ENCODE measurements at places on chromosomes 3 and 15.

GRCh38 chr15:57861815-57862586, 155.5 kb downstream of the POLR2M start:
- DNase-seq, result no peak

GRCh38 chr3:72141264-72141663, 356.3 kb upstream of the PROK2 start:
- no peak for DNase-seq

- no peak for DNase-seq
Observed at GRCh38 chr15:70234256-70234905, 136.7 kb upstream of the TLE3 start.

DNA sequence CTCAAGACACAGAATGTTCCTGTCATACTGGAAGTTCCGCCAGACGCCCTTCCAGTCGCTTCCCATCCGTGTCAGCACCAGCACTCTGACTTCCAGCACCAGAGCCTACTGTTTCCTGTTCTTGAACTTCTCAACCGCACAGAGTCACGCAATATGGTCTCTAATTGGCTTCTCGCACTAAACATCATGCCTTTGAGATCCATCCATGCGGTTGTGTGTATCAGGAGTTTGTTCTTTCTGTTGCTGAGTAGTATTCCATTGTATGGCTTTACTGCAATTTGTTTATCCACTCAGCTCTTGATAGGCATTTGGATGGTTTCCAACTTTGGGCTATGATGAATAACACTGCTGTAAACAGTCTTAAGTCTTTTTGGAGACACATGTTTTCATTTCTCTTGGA, 112.1 kb downstream of the LRRK1 start:
- DNase-seq, result no peak

- DNase-seq, result no peak
Observed at GRCh38 chr3:66452303-66453011, 48.4 kb downstream of the LRIG1 start.

DNA sequence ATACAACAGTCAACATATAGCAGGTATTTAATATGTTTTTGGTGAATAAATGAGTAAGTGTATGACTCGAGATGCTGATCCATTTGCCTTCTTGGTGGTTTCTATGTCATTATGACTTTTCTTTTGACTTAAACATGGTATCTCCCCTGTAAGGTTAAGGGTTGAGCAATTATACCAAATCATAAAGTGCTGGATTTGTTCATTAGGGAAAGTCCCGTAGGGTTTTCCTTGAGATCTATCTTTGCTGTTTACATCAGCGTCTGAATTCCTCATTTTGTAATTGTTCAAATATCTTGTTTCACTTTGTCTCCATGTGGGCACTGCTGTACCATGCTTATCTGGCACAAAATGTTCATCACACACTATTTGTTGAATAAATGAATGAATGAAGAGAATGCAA, 562.6 kb downstream of the EDEM1 start:
- no peak for DNase-seq

DNA sequence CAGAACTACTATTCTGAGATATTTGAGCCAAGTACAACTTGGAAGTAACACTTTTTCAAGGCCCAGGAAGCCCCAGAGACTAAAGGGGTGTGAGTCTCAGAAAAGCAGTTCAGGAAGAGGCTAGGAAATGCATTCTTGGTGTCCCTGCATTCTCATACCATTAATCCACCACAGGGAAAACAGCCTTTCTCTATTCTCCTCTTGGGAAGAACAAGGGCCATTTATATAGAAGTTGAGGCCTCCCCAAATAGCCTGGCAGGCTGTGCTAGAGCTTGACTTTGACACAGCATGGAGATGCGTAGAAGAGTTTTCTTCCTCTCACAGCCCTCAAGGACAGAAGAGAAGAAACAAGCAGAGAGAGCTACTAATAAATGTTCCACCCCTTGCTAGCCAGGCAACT, 5.5 kb upstream of the NR2C2 start:
- no peak for DNase-seq

GRCh38 chr3:168058481-168058880, 37.2 kb downstream of the GOLIM4 start:
- no peak for DNase-seq

DNA sequence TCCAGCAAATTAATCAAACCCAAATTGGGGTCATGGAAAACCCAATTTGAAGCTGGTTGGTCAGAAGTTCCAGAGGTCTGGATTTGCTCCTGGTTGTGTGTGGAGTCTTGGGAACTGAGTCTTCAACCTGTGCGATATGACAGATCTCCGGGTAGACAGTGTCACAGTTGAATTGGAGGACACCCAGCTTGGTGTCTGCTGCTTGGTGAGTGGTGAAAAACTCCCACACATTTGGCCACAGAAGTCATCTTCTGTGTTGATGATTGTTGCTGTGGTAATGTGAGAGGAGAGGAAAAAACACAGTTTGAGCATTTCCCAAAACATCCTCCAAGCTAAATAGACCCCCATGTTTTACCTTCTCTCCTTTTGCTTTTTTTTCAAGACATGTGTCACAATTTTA, 218.1 kb downstream of the TP63 start:
- DNase-seq, result no peak

DNA sequence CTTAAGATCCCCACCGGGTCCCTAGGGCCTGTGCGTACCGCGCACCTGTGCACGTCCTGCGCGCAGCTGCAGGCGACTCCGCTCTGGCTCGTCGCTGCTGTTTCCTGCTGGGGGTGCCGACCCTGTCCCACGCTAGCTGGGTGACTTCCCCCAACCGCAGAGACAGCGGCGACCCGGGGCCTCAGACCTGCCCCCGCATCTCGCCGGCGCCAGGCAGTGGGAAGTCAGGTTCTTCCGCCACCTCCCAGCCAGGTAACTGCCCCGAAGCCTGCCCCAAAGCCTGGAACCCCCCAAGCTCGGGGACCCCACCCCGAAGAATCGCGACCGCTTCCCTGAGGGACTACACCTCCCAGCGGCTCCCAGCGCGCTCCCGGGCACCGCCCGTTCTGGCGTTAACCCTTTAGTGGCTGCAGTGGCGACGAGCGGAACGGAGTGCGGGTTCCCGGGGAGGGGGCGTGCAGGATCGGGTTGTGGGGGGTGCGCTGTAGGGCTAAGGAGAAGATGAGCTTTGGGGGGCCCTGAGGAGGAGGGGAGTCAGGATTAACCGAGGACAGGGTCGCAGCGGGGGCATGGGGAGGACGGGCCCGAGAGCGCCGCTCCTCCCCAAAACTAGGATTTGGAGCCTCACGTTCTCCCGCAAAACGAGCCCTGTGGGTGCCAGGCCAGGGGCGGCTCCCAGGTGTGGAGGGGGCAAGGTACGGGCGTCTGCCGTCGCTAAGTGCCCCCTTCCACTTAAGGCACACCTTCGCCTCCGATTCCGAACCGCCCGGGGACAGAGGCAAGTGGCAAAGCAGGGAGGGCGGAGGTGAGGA, 589 bp downstream of the NEIL1 start:
- DNase-seq, result peak; percentile 47

DNA sequence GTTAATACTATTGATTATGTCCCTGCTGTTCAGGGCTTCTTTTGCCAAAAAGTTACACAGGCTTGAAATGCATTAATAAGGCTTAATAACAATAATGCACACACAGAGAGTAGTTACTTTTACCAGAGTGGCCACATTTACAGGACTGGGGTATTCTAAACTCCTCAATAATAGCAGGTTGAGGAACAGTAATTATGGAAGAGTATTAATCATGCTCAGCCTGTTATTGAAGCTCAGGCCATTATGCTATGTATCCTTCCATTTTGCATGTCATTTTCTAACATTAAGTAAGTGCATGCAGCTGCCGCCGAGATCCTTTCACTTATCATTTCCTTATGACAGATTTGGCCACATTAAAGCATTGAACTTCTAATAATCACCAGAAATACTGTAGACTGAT, 5.7 kb downstream of the ARRDC4 start:
- DNase-seq, result no peak

DNA sequence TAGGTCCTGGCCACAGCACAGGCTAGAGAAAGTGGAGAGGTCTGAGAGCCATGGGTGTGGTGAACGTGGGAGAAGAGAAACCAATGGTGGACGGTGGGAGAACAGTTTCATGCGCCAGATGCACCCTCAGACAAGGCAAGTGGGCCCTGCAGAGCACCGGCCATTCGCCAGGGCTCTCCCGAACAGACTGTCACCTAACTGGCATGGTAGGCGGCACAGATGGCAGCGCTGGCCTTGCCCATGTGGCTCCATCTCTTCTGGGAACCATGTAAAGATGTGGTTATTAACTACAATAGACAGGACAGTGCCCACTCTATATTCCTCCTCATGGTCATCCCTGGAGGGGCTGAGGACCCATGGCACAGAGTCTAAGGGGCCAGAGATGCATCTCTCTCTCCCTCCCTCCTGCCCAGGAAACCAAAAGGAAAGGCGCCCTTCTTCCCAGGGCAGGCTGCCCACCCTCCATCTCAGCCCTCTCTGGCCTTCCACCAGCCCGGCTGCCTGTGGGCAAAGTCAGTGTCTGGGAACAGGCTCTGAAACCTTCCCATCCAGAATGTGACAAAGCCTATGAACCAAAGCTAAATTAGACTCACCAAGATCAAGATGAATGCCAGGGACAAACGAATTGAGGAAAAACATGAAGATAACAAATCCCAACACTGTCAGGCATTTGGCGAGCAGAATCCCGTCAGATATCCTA, 147.8 kb downstream of the OCA2 start:
- no peak for DNase-seq

DNA sequence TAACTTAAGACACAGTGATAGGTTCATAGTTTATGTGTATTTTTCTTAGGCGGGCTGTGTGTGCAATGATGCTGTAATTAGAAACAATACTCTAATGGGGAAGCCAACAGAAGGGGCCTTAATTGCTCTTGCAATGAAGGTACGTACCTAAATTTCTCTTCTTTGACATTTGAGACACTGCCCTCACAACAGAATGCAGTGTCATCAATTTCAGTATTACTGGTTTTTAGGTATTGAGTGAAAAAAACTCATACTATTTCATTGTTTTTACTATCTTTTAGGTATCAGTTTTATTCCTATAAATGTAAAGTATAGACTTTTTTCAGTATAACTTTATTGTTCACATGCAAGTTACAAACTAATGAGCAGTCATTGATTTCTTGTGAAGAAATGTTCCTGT, 59.3 kb downstream of the ASTE1 start:
- DNase-seq, result no peak

DNA sequence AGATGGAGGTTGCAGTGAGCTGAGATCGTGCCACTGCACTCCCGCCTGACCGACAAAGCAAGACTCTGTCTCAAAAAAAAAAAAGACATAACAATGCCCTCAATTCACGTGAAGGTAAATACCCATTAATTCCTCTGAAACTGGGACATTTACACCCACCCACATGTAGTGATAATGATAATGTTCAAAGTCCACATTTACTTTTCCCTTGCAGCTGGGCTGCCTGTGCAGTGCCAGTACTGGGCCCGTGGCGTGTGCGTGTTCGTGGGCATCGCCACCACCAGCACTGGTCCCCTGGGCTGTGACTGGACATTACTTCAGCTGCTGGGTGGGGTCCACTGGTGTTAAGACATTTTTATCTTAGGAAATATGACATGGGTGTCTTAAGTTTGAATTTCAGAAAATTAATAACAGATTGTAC, 123.6 kb downstream of the SLC25A26 start:
- no peak for DNase-seq

- DNase-seq, result peak; percentile 28
Observed at GRCh38 chr15:89971592-89971997, 29.5 kb upstream of the ZNF710 start.

DNA sequence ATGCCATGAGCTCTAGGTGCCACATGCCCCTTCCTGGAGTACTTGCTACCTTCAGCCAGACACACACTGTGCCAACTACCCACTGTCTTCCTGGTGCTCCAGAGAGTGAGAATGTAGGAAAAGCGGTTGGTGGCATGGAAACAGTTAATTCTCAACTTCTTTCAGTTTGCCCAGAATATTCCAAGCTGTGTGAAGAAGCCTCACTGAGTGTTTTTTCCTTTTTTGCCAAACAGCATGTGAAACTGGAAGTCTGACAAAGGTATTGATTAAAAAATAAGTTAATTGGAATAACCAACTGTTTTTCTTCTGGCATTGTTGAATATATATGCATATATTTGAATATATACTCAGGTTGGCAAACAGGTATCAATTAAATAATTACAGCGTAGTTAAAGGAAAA, 52.8 kb downstream of the LRRC3B start:
- no peak for DNase-seq

DNA sequence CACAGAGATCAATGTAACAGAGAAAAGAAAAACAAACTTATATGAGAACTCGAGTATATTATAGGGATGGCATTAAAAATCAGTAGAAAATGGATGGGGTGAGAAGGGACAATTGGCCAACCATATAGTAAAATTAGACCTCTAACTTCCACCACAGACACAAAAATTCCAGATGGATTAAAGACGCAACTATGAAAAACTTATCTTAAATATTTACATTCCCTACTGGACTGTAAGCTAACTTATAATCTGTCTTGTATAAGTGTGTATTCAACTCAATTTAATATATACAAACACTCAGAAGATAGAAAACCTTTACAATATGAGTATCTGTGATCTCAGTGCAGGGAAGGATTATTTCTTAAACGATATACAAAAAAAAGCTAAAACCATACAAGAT, 3.0 kb downstream of the MFAP1 start:
- DNase-seq, result no peak

- DNase-seq, result peak; percentile 76
Observed at GRCh38 chr3:105868742-105869530, at the start of gene CBLB. TSS of gene CBLB (minus strand) at chr3:105869012. CDS start at chr3:105867577, 1,435 bp downstream.

DNA sequence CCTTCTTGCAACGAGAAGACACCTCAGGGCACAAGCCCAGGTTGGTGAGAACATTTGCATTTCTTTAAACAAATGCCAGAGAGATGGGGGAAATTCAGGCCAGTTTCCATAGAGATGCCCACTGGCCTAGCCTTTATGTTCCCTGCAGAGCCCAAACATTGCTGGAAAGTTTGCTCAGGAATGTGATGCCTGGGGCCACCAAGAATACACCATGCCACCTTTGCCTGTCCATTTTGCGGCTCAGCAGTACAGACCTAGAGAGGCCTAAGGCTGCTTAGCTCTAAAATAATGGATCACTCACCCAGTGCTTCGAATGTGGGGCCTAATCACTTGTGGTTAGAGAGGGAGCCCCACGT, 210.0 kb downstream of the RPLP1 start:
- no peak for DNase-seq

DNA sequence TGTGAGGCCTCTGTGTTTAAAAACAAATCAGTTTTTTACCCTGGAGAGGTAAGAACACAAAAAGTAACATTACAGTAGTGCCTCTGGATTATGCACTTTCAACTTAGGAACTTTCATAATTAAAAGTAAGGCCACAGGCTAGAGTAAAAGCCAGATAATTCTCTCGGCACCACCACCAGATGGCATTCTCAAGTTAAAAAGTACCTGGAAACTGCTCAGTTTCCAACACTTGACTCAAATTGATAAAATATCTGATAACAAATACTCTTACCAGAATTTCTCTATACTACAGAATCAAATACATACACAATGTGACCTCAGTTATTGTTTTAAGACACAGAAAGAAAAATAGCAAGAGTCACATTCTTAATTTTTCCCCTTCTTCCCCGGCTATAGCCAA, 19.9 kb downstream of the SPICE1 start:
- no peak for DNase-seq

GRCh38 chr3:126308394-126309125, 48.6 kb downstream of the KLF15 start:
- DNase-seq, result no peak

GRCh38 chr15:45123397-45123796, 6.3 kb downstream of the DUOXA1 start:
- DNase-seq, result no peak
